ENCODE measurements at places on chromosomes 4 and X. TPM values are rescaled to one million over a fixed set of nuclear protein-coding genes. Genes with fewer than 3 reads are reported as not detected.

The USP17L28 gene
- total RNA-seq = not detected

The APLN gene
- 16.8 TPM for total RNA-seq

The F11 gene
- not detected for total RNA-seq

The HELT gene
- total RNA-seq = not detected

The EDA gene
- 12.4 TPM for total RNA-seq

The EPGN gene
- 0.19 TPM for total RNA-seq

The UGT2B17 gene
- not detected for total RNA-seq

The NPY5R gene
- not detected for total RNA-seq

The UGT2B15 gene
- not detected for total RNA-seq
